ENCODE measurements at places on chromosomes 3 and 15. TPM values are rescaled to one million over a fixed set of nuclear protein-coding genes. Genes with fewer than 3 reads are reported as not detected.

Gene TTLL13
- not detected for total RNA-seq

Gene PLA2G4D
- not detected for total RNA-seq

Gene ACAN
- total RNA-seq = 0.22 TPM

Gene CATSPER2
- total RNA-seq = 2.1 TPM

Gene CCDC9B
- 32.7 TPM for total RNA-seq

Gene CPNE9
- total RNA-seq = not detected

Gene NOX5
- total RNA-seq = 0.07 TPM

Measured in thoracic aorta endothelial cell (primary cell).